ENCODE measurements at places on chromosomes 2 and 18. TPM values are rescaled to one million over a fixed set of nuclear protein-coding genes. Genes with fewer than 3 reads are reported as not detected.

- no peak for DNase-seq
- no peaks in the 10 kb centered on the region for H3K4me1 ChIP-seq
- no peaks in the 10 kb centered on the region for H3K27me3 ChIP-seq
- H3K27ac ChIP-seq, result no peak overlapping the region
- no peaks in the 10 kb centered on the region for H3K36me3 ChIP-seq
Observed at GRCh38 chr18:23059541-23060465, 75.5 kb upstream of the CABLES1 start.

Gene UXS1
- polyA plus RNA-seq, result 55.9 TPM

DNA sequence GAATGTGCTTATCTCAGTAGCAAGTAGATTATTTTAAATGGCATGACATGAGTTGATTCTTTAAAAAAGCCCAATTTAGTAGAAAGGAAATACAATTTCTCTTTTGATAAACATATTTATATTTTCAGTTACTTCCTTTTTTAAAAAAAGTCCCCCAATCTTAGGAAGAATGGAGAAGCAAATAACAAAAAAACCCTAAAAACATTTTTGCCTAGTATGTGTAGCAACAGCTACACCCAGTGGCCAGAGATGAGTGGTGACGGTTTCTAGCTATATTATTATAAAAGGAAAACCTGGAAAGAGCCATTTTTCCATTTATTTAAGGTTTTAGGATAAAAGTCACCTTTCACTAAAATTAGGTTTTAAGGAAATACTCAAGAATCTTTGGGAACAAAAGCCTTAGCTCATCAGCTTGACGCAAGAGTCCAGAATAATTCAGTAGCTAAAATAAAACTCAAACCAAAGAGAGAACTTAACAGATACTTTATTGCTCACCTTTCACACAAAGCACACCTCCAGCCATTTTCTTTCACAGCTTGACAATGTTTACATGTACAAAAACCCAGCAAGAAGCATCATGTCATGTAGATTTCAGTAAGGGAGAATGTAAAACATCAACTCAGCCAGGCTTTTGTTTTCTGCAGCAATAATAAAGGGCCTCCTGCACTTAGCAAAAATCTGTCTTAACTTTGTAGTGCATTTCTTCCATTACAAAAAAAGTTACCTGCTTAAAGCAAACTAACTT, 15.7 kb downstream of the FAM98A start:
- DNase-seq, result peak; percentile 57
- no peak overlapping the region for H3K4me3 ChIP-seq
- no peaks in the 10 kb centered on the region for H3K4me1 ChIP-seq
- peak overlapping the region; percentile 39 for H3K27ac ChIP-seq
- H3K36me3 ChIP-seq, result peaks cover 56% of the 10 kb centered on the region

Gene GPR35
- polyA plus RNA-seq, result 1.2 TPM

Gene CCDC142
- polyA plus RNA-seq, result 13.1 TPM

Gene HTR2B
- polyA plus RNA-seq, result 0.41 TPM

DNA sequence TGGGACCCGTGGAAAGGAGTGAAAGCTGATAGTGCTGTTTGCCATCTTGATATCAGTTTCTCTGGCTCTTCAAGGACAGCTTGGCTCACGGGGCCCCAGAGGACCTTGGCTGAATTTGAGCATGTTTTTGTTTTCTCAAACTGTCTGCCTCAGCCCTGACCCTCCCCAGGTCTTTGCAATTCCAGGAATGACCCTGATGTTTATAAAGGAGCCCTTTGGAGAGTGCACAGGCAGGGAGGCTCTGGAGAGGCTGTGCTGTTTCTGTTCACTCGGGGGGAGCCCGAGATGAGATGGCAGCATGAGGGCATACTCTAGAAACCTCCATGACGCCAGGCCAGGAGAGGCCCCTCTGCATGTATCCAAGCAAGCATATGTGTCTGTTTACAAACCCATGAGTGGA, 16.4 kb downstream of the IGFBP2 start:
- peaks cover 9% of the 10 kb centered on the region for H3K36me3 ChIP-seq
- DNase-seq, result no peak
- peaks cover 9% of the 10 kb centered on the region for H3K4me1 ChIP-seq
- no peaks in the 10 kb centered on the region for H3K27me3 ChIP-seq
- H3K27ac ChIP-seq, result no peak overlapping the region

DNA sequence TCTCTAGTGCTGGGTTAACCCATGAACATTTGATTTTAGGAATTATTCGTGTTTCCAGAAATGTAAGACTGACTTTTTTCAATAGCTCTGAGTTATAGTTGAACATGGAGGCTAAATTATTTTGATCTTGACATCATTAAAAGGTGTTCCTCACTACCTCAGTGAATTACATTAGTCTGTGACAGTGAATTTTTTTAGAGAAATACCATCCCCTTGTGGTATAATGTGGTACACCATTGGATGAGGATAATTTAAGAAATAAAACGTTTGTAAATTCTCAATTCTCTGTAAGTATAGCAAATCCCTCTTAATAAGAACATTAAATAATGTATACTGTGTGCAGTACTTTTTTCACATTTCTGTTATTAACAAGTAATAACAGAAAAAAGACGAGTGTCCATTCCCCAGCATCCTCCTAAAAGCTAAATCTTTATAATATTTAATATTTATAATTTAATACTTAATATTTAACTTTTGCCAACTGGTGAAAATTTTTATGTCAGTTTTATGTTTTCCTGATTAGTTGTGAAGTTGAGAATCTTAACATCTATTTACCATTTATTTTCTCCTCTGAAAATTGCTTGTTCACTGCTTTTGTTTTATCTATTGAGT, 70.3 kb upstream of the CWC22 start:
- no peaks in the 10 kb centered on the region for H3K36me3 ChIP-seq
- H3K27me3 ChIP-seq, result no peaks in the 10 kb centered on the region
- peak; percentile 24 for DNase-seq
- H3K4me1 ChIP-seq, result no peaks in the 10 kb centered on the region
- H3K4me3 ChIP-seq, result no peak overlapping the region

DNA sequence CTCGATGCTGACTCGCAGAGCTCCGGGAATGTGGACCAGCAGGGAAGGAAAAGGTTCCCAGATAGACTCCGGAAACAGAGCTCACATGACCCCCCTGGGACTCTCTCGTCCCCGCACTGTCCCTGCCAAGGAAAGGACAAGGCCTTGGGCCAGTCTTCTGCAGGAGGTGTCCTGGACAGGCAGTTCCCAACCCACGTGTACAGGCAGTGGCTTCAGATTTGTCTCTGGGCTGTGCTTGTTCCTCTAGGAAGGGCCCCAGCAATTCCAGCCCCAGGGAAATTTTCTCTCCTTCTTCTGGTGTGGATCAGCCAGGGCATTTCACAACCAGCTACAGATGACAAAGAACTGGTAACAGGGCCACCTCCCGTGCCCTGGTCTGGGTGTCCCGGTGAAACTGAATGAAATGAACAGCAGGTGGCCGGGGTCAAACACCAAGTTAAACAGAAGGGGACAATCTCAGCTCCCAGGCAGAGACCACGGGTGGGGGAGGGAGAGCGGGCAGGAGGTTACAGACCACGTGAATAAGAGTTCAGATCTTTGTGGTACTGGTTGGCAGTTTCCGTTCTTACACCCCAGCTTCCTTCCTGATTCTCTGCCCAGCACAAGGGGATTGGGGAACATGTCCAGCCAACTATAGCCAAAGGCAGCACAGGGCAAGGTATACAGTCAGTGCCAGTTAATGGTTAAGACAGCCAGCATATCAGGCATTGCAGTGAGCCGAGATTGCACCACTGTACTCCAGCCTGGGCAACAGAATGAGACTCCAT, 52.2 kb upstream of the CAB39 start:
- H3K4me1 ChIP-seq, result no peaks in the 10 kb centered on the region
- H3K36me3 ChIP-seq, result no peaks in the 10 kb centered on the region
- DNase-seq, result no peak

DNA sequence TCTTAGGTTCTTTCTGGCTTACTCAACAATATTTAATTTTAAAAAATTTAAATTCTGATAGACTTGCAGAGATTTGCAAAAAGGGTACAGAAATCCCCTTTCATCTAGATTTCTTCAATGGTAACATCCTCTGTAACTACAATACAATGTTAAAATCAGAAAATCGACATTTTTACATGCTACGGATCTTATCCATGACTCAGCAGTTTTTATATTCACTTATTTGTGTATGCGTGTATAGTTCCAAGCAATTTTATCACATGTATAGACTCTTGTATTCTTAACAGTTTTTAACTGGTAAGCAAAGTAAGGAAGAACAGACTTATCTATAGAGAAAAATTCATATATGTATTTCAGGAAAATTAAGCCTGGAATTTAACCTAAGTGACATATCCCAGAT, 256.1 kb upstream of the MEX3C start:
- H3K36me3 ChIP-seq, result no peaks in the 10 kb centered on the region
- no peak overlapping the region for H3K27ac ChIP-seq
- no peak for DNase-seq
- no peaks in the 10 kb centered on the region for H3K4me1 ChIP-seq
- no peak overlapping the region for H3K4me3 ChIP-seq

Gene TMEM169
- 0.30 TPM for polyA plus RNA-seq

Gene ALPG
- not detected for polyA plus RNA-seq

Gene PROC
- polyA plus RNA-seq, result 0.10 TPM

Gene CABLES1
- 1.8 TPM for polyA plus RNA-seq

DNA sequence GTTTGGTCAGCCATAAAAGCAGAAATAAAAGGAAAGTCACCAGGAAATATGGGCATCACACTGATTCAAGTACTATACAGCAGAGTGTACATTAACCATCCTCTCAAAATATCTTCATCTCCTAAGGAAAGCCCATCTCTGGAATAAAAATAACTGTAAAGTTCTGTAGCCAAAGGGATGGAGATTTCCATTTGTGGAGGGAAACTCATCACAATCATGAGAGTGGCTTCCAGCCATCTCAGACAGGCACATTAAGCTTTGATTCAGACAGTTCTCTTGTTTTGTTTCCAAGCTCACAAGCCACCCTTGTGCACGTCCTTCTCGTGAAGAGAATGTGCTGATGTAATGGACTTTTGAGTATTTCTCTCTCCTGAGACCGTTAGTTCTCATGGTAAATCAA, 695.5 kb downstream of the LRRTM4 start:
- DNase-seq, result no peak
- no peaks in the 10 kb centered on the region for H3K27me3 ChIP-seq
- H3K36me3 ChIP-seq, result no peaks in the 10 kb centered on the region
- H3K4me1 ChIP-seq, result no peaks in the 10 kb centered on the region
- H3K27ac ChIP-seq, result no peak overlapping the region

Gene CPO
- polyA plus RNA-seq, result not detected
